Right atrium auricular region (tissue), 2 donors: ENCODE measurements at places on chromosomes 6 and 20.

GRCh38 chr20:14553774-14554534 is 216.5 kb upstream of the FLRT3 start:
- DNase-seq = no peak

GRCh38 chr6:4134841-4135664 is at the start of gene ECI2:
Gene ECI2, minus strand, starts transcription at chr6:4135575. Its CDS starts 15 bp downstream, at chr6:4135560.
- peak; percentile 71 for DNase-seq

DNA sequence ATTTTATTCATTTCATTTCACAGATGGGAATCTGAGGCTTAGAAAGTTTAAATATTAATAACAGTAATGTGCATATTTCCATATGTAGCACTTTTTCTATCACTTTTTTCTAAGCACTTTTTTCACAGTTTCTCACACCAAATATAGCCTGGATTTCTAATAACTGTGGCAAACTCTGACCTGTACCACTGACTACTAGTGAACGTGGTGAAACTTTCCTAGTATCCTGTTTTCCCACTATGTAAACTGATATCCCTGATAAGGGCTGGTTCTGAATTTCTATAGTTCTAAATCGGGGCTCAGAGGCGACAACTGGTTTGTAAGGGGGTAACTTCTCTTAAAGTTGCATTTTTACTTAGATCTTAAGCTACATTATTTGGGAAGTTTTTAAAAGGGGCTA is 32.6 kb downstream of the MAP7 start:
- DNase-seq = no peak

GRCh38 chr20:62344782-62345181 is 22.3 kb downstream of the LAMA5 start:
- DNase-seq = no peak

DNA sequence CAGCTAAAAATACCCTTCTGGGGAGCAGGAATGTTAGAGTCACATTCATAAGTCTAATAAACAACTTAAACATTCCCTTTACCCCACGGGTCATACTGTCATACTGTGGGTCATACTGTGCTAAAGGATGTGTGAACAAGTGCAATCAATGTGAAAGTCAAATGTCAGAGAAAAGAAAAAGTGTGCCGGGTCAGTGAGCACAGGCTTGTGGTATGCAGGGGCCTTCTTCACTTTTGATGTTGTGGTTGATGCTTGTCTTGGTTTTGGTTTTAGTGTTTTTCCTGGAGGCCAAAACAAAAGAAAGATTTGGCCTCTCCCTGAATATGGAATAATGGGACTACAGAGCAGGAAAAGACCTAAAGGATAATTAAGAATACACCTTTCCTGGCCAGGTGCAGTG is 267.9 kb upstream of the PLN start:
- no peak for DNase-seq

GRCh38 chr20:36017048-36017951 is 48.9 kb downstream of the CNBD2 start:
- no peak for DNase-seq

DNA sequence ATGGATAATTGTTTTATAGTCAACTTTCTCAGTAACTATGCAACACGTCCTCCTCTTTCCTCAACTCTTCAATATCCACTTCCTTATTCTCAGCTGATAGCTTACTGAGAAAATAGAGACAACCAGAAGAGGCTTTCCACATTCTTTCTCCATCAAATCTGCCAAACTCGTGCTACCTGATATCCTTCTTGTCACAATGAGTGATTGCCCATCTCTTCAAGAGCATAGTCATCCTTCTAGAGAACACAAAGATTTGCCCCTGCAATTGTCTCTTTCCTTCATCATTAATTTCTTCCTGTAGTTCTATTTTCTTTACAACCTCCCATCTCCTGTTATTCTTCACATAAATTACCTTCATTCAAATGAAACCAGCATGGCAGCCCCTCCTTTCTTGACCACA is 75.9 kb upstream of the RGS17 start:
- no peak for DNase-seq

DNA sequence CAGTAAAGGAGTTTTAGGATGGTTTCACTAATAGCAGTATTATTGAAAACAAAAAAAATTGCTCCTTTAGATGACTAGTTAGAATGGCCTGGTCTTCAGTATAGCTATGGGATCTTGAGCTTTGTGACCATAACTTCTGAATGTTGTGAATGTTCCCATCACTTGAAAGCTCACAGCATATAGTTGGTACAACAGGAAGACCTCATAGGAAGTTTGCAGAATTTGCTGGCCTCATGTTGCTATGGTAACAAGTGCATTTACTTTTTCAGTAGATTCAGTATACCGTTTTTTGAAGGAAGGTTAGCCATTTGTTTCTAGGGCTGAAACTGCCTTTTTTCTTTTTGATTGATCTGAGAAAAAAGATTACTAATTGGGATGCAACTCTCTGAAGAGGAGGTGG is 8.3 kb downstream of the PHF3 start:
- DNase-seq = no peak

- no peak for DNase-seq
Measured at GRCh38 chr6:38570750-38571149, 69.0 kb downstream of the BTBD9 start.

DNA sequence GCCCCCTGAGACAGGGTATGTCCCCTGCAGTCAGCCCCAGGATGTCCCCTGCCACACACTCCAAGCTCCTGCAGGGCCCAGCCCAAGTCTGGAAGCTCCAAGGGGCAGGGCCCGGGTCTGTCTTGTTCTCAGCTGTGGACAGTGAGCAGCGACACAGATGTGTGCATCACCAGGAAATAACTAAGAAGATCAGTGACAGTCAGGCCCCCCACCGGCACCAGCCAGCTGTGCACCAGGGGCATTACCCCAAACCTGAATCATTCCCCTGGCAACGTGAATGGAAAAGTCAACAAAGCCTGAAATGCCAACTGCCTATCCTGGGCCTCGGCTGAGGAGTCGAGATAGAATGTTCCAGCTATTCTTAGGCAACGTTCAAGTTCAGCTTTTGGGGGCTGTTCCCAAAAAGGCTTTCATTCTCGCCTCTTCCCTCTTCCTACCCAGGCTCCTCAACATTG is 105.0 kb downstream of the PREX1 start:
- peak; percentile 61 for DNase-seq

DNA sequence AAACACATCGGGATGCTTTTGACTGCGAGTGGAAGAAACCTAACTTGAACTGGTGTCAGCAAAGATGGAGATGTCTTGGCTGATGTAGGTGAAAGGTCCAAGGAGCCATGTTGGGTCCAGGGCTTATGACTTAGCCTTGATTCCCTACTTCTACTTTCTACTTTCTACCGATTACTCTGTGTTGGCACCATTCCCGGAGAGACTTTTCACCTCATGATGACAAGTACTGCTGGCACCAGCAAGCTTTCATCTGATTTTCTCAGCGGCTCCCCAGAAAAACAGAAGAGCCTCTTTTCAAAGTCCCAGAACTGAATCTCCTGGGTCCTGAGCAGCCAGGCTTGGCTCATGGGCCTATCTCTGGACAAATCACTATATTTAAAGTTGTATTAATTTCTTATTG is 4.9 kb upstream of the EDN3 start:
- no peak for DNase-seq

- no peak for DNase-seq
Measured at GRCh38 chr6:5942591-5942990, 64.1 kb downstream of the NRN1 start.

- DNase-seq = no peak
Measured at GRCh38 chr6:112004201-112005012, 49.5 kb upstream of the CCN6 start.

- DNase-seq = no peak
Measured at GRCh38 chr6:68976260-68976659, 341.2 kb downstream of the ADGRB3 start.

- no peak for DNase-seq
Measured at GRCh38 chr20:51802170-51802751, at the start of gene SALL4. Gene SALL4, minus strand, starts transcription at chr20:51802521. Its CDS starts 113 bp downstream, at chr20:51802408.

GRCh38 chr6:143149771-143150170 is 89.1 kb downstream of the AIG1 start:
- no peak for DNase-seq

GRCh38 chr6:82178077-82178758 is 69.3 kb downstream of the IBTK start:
- DNase-seq = no peak

- no peak for DNase-seq
Measured at GRCh38 chr6:152893187-152893586, 89.7 kb downstream of the FBXO5 start.

DNA sequence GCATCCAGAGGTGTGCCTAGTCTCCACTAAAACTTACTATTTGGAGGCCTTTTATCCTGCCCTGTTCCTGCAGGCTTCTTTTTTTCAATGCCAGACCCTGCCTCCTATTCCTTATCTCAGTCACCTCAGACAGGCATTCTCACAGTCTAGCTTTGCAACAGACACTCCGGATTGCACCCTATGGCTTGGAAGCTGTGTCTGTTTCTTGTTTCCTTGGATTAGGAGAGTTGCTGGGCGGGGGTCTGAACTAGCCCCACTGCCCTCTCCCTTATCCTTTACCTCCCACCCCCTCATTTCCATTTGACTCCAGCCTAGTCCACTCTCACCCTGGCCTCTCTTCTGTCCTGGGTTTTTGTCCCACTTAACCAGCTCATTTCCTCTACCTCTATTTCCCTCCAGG is 228.1 kb upstream of the CITED2 start:
- DNase-seq = no peak

DNA sequence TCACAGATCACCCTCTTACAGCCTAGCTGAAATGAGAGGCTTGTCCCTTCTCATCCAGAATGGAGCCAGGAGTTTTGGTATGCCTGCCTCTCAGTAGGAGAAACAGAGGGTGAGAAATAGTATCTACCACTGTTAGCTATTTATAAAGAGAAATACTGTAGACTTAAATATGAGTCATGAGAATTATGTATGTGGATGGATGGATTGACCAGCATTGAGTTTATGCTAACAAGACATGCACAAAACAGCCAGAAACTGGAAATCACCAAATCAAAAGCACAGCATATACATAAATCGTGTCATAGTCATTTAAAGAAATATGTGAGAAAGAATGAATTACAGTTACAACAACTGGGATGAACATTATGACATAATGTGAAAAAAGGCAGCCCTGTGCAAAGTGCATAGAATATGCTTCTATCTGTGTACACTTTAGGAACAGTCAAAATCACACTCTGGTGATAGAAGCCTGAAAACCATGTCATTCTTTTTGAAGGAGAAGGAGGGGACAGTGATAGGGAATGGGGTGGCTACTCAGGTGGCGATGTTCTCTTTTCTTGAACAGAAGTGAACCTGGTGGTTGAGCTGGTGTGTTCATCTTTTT is 79.8 kb upstream of the KIF25 start:
- DNase-seq = no peak
